CD8-positive, alpha-beta memory T cell (primary cell): ENCODE measurements at places on chromosomes 13 and 19.

GRCh38 chr19:31223740-31224534 is 125.3 kb downstream of the TSHZ3 start:
- H3K4me1 ChIP-seq: peaks cover 6% of the 10 kb centered on the region
- no peak overlapping the region for H3K4me3 ChIP-seq
- no peak for DNase-seq
- no peak overlapping the region for H3K27ac ChIP-seq

DNA sequence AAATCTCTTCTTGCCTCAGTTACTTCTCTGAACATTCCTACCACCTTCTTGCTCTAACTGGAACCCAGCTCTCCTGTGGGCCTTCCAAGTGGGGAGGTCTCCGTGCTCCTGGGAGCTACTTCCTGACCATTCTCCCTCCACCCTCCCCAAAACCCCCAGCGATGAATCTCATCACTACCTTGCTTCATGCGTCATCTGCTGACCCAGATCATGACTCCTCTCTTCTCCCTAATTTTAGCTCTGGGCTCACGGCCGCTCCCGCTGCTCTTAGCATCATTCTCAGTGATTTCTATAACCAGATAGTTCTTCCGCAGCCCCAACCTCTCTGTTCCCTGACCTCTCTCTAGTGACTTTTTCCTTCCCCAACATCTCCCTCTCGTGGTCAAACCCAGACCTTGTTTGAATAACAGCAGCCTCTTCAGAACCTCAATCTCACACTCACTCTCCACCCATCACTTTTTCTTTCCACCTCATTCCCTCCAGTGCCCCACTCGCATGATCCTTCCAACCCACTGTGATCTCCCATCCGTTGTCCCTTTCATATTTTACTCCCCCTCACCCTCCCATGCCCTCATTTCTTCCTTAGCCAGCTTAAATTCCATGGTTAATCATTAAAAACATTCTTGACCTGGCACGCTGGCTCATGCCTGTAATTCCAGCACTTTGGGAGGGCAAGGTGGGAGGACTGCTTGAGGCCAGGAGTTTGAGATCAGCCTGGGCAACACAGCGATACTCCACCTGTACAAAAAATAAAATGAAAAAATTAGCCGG is 21.8 kb downstream of the MRPS12 start:
- H3K27me3 ChIP-seq: peaks cover 4% of the 10 kb centered on the region
- no peak overlapping the region for H3K4me3 ChIP-seq
- H3K36me3 ChIP-seq: no peaks in the 10 kb centered on the region
- no peak overlapping the region for H3K27ac ChIP-seq
- H3K4me1 ChIP-seq: peaks cover 7% of the 10 kb centered on the region

GRCh38 chr19:3619631-3620012 is 7.0 kb downstream of the CACTIN start:
- H3K27ac ChIP-seq: no peak overlapping the region
- H3K4me3 ChIP-seq: no peak overlapping the region
- H3K36me3 ChIP-seq: no peaks in the 10 kb centered on the region

DNA sequence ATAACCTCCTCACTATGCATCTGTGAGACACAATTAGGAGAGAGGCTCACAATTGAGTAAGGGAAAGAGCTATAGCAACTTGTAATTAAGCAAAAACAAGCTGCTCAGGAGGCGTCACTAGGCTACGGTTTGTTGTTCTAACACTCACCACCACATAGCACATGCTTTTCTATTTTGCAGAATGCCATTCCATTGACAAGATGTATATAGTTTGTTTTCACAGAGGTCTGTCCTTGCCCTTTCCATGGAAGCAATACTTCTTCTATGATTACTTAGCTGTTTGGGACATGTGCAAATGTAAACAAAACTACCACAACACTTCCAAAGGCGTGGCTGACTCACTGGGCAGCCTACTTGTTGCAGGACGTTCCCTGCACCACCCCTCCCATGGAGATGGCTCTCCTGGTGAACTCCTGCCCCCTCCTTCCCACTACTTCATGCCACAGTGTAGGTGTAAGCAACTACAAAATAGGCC is 33.9 kb upstream of the FAM216B start:
- DNase-seq: no peak
- H3K4me1 ChIP-seq: no peaks in the 10 kb centered on the region
- H3K27ac ChIP-seq: no peak overlapping the region
- H3K36me3 ChIP-seq: no peaks in the 10 kb centered on the region

DNA sequence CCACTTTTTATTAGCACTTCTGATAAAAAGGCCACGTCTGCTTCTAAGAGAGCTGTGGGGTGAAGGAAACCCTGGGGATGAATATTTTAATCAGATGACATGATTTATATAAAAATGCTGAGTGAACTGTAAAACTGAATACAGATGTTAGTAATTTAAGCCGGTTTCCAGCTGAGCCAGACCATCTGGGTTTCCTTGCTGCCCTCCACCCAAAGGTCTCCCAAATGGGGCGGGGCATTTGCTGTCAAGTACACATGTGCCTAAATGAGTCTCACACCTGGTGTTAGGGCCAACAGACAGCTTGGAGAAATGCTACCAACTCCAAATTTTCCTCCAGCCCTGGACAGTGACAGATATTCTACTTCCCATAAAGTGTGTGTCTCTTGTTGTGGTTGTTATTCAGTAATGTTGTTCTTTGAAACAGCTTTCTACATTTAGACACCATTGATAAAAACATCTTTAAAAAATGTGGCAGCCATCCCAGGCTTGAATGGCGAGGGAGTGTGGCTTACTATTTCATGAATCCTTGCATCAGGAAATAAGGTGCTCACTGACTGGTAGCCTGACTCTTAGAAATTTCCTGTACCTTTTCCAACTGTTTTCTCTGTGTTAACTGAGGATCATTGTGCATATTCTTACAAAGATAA is 350.4 kb downstream of the MTUS2 start:
- H3K36me3 ChIP-seq: no peaks in the 10 kb centered on the region
- no peak overlapping the region for H3K27ac ChIP-seq
- H3K4me1 ChIP-seq: no peaks in the 10 kb centered on the region
- no peak overlapping the region for H3K4me3 ChIP-seq
- H3K27me3 ChIP-seq: no peaks in the 10 kb centered on the region
- no peak for DNase-seq

- H3K36me3 ChIP-seq: no peaks in the 10 kb centered on the region
- DNase-seq: no peak
- peaks cover 6% of the 10 kb centered on the region for H3K4me1 ChIP-seq
- no peak overlapping the region for H3K27ac ChIP-seq
Observed at GRCh38 chr19:3879656-3880055, 829 bp upstream of the ATCAY start.

- H3K4me1 ChIP-seq: no peaks in the 10 kb centered on the region
- DNase-seq: no peak
- no peak overlapping the region for H3K27ac ChIP-seq
- no peak overlapping the region for H3K4me3 ChIP-seq
Observed at GRCh38 chr19:6047256-6047655, 63.0 kb downstream of the RFX2 start.

DNA sequence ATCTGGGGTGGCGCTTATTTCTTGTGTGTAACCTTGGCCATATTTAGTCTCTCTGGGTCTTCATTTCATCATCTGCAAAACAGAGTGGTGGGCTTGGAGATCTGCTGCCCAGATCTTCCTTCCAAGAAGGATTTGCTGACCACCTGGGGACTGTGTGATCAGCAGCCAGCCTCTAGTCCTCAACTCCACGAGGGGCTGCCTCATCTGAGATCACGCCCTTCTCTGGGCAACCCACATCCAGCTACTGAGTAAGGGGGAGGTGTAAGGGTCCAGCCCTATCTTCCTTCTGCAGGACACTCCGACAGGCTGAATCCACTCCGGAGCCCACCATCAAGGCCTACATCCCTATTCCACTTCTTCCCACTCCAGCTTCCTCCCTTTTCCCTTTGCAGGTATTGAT is 57.9 kb downstream of the CHST8 start:
- H3K4me1 ChIP-seq: no peaks in the 10 kb centered on the region
- no peak overlapping the region for H3K27ac ChIP-seq
- DNase-seq: no peak
- H3K27me3 ChIP-seq: peaks cover 7% of the 10 kb centered on the region
- no peaks in the 10 kb centered on the region for H3K36me3 ChIP-seq

DNA sequence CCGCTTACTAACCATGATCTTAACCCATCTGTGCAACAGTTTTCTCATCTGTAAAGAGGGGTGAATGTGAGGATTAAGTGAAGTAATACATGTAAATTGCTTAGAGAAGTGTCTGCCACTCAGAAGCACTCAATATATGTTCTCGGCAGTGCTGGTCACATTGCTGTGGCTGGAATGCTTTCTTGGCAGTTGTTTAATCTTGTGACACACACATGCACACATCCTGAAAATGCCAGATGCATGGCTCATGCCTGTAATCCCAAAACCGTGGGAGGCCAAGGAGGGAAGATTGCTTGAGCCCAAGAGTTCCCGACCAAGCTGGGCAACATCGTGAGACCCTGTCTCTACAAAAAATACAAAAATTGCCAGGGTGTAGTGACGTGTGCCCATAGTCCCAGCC is 4.9 kb upstream of the DMKN start:
- no peak overlapping the region for H3K4me3 ChIP-seq
- no peak for DNase-seq
- H3K27ac ChIP-seq: no peak overlapping the region
- H3K36me3 ChIP-seq: no peaks in the 10 kb centered on the region
- no peaks in the 10 kb centered on the region for H3K4me1 ChIP-seq

DNA sequence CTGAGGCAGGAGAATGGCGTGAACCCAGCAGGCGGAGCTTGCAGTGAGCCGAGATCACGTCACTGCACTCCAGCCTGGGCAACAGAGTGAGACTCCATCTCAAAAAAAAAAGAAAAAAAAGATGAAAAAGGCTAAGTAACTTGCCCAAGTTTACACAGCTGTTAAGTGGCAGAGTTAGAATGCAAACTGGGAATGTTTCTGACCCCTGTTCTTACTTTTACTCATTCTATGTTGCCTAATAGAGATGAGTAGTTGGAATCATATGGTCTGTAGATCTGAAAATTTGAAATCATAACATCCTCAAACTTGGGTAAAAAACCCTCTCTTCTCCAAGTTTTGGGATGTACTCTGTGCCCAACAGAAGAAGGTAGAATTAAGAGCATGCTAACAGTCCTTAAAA is 235.8 kb upstream of the RFC3 start:
- H3K27ac ChIP-seq: no peak overlapping the region
- H3K4me3 ChIP-seq: no peak overlapping the region
- H3K4me1 ChIP-seq: no peaks in the 10 kb centered on the region
- no peaks in the 10 kb centered on the region for H3K27me3 ChIP-seq
- H3K36me3 ChIP-seq: no peaks in the 10 kb centered on the region

- no peaks in the 10 kb centered on the region for H3K4me1 ChIP-seq
- H3K27ac ChIP-seq: no peak overlapping the region
- no peaks in the 10 kb centered on the region for H3K36me3 ChIP-seq
- H3K27me3 ChIP-seq: no peaks in the 10 kb centered on the region
Observed at GRCh38 chr13:44842158-44842557, 147.1 kb downstream of the NUFIP1 start.

DNA sequence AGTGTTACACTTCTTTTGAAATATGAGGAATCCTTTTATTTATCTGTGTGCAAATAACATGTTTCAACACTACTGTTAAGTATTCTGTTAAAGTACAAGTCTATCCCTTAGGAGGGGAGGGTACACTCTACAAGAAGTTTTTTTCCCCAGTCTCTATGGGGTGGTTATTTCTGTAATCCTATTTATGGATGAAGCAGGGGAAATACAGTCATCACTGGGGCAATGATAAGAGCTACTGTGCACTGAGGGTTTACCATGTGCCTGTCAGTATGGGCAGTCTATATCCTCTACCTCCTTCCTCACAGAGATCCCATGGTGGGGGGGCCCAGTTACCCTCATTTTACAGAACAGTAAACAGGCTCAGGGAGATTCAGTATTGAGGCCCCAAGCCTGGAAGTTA is 16.6 kb upstream of the TRIM13 start:
- no peak overlapping the region for H3K27ac ChIP-seq
- no peaks in the 10 kb centered on the region for H3K4me1 ChIP-seq
- H3K36me3 ChIP-seq: no peaks in the 10 kb centered on the region
- no peak overlapping the region for H3K4me3 ChIP-seq
- no peak for DNase-seq

DNA sequence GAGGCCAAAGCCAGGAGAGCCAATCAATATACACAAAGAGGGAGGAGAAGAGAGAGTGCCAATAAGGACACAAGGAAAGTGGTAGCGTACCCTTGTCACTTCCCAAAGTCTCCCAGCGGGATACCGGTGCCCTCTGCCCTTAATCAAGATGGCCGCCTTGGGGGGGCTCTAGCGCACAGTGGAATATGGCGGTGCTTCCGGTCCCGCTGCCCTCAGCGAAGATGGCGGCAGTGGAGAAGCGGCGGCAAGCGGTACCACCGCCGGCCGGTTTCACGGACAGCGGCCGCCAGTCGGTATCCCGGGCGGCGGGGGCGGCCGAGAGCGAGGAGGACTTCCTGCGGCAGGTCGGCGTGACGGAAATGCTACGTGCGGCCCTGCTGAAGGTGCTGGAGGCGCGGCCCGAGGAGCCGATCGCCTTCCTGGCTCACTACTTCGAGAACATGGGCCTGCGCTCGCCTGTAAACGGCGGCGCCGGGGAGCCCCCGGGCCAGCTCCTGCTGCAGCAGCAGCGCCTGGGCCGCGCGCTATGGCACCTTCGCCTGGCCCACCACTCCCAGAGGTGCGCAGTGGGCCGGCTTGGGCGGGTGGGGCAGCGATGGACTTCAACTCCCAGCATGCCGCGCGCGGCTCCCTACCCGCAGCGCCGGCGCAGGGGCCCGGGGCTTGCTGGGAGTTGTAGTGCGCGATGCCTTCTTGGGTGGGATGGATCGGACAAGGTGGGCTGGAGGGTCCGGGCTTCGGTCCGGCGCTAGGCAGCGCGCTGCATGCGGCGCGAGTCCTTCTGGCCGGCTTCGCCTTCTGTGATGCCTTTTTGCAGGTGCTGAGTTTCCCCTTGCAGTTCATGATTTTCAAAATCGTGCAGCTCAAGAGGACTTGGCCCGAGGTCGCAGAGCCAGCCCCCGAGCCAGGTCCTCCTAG is at the start of gene TPGS1:
TSS of gene TPGS1 (plus strand) at position 212 of the 918 bp plus-strand sequence. CDS start at position 222, 10 bp downstream.
- no peaks in the 10 kb centered on the region for H3K36me3 ChIP-seq
- peak; percentile 92 for DNase-seq
- H3K4me1 ChIP-seq: peaks cover 54% of the 10 kb centered on the region

DNA sequence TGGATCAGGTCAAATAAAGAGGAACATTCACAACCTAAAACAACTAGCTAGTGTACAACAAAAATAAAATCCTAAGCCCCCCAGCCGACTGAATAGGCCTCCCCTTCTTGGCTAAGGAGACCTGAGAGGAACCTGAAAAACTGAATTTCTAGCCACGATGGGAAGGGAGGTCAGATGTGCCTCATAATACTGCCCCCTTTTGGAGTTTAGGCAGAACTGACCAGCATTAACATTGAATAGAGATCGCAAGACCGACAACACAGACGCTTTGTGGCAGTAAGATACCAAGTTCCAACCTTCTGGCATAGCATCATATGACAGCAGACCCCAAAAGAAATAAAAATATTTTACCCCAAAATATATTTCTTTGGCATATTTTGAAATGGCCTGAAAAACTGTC is 15.9 kb downstream of the CBY2 start:
- H3K4me1 ChIP-seq: no peaks in the 10 kb centered on the region
- H3K36me3 ChIP-seq: no peaks in the 10 kb centered on the region
- no peaks in the 10 kb centered on the region for H3K27me3 ChIP-seq
- no peak for DNase-seq
- no peak overlapping the region for H3K4me3 ChIP-seq

- DNase-seq: no peak
- H3K4me1 ChIP-seq: no peaks in the 10 kb centered on the region
- no peaks in the 10 kb centered on the region for H3K27me3 ChIP-seq
- no peak overlapping the region for H3K4me3 ChIP-seq
- no peak overlapping the region for H3K27ac ChIP-seq
Observed at GRCh38 chr19:10677751-10678150, 23.5 kb upstream of the QTRT1 start.

- H3K27me3 ChIP-seq: no peaks in the 10 kb centered on the region
- peaks cover 12% of the 10 kb centered on the region for H3K36me3 ChIP-seq
- peak within 1 kb of the TSS; percentile 99 for H3K27ac ChIP-seq
- peaks cover 22% of the 10 kb centered on the region for H3K4me1 ChIP-seq
- peak within 1 kb of the TSS; percentile 100 for H3K4me3 ChIP-seq
- peak; percentile 99 for DNase-seq
Observed at GRCh38 chr19:35757749-35758608, at the start of gene PROSER3. Gene PROSER3, plus strand, starts transcription at chr19:35758176. Its CDS starts 40 bp downstream, at chr19:35758216.
